ENCODE measurements at places on chromosomes 4 and X.

GRCh38 chrX:11285651-11286050 is 7.6 kb upstream of the AMELX start:
- DNase-seq, result no peak

- no peak for DNase-seq
Observed at GRCh38 chr4:158519226-158519625, 2.5 kb upstream of the RXFP1 start.

DNA sequence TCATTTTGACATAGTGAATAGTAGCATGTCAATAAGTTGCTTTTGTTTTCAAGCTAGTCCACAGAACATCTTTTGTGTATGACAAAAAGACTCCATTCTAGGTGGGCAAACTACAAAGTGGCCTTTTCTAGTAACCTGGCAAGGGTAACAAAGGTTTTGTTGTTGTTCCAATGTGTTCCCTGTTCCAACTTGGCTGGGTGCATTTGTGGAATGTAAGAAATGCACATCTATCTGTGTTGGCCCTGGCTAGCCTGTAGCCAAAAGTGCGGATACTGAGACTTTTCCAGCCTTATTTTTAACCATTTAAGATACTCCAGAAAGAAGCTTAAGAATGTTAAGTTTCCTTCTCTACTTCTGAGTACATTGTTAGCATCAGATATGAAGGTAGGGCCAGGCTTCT is 118.7 kb upstream of the CHRDL1 start:
- no peak for DNase-seq

DNA sequence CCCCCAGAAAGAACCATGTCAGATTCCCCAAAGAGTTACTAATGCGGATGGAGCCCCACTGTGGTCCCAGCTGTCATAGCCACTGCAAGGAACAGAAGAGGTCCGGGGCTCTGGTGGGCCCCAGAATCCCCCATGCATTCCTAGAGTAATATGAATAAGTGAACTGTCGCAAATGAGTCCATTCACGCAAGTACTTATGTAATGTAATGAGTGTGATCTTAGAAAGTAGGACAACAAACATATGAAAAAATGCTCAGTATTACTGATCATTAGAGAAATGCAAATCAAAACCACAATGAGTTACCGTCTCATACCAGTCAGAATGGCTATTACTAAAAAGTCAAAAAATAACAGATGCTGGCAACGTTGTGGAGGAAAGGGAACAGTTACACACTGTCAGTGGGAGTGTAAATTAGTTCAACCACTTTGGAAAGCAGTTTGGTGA is 141.5 kb upstream of the RBPJ start:
- DNase-seq, result no peak

- DNase-seq, result no peak
Observed at GRCh38 chr4:8855818-8856245, 15.8 kb downstream of the HMX1 start.

GRCh38 chr4:188612659-188613058 is 473.4 kb downstream of the TRIML1 start:
- no peak for DNase-seq

- DNase-seq, result no peak
Observed at GRCh38 chr4:66565801-66566200, 895.5 kb upstream of the EPHA5 start.

DNA sequence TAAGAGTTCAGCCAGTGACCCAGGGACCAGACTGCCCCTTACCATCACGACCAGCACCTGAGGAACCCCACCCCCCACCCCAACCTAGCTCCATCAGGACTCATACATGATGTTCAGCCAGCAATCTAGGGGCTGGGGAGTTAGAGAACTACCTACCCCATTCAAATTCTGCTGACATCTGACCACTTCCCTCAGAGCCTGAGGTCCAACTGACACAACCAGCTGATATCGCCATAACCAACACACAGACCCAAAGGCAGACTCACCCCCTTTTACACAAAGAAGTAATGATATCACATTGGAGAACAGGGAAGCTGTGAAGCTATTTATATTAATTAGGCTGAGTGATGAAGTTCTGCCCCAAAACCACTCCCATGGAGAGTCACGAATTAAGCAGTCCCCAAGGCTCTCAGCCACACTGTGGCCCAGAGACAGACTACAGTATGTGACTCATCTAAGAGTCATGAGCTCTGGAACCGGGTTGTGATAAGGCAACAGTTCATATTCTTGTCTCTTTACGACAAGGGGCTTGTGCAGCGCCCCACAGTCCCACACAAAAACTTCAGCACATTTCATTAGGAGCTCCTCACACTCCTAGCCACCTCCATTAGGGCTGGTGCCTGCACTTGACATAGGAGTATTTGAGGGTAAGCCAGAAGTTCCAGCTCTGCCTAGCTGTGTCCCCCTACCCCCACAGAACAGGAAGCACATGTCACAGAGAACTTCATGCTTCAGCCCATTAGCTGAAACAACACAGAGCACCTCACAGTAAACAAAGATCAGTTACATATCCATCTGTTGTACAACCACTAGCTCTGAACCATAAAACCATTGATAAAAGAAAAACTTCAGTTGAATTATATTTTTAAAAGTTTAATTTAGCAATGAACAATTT is 184.7 kb upstream of the ZCCHC13 start:
- DNase-seq, result no peak

DNA sequence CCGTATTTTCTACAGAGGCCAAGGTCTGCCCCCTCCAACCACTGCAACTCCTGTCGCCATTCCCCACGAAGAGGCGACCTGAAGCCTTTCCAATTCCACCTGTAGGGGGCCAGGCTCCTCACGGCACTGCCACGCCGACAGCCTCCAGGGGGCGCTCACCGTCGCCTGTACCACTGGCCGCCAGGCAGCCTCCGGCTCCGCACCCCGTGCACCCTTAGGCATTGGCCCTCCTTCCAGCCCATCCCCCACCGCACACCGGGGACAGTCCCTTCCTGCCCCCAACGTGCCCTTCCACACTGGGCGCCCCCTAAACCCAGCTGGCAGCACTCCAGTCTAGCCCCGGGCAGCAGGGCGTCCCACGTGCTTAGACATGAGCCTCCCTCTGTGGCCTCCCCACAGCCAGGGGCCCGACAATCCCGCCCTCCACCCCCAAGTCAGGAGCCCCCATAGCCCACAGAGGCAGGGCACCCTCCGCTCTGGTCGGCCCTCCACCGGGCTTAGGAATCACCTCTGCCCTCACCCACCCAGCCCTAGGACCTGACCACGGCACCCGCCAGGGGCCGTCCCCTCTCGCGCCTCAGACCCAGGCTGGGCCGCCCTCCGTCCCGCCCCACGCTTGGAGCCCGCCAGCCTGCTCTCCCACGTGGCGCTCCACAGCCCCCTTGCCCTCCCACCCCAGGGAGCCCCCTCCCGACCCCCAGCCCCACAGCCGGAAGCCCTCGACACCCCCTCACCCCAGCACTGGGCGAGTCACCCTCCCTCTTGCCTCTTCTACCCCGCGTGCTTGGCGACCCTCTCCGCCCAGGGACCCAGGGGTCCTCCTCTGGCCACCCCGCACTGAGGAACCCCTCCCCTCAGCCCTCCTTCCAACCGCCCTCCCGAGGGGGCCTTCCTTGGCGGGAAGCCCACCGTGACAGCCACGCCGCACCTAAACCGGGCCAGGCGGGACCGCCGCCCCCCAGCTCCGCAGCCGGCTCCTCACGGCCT is 711 bp downstream of the PNMA6E start:
- peak; percentile 10 for DNase-seq

DNA sequence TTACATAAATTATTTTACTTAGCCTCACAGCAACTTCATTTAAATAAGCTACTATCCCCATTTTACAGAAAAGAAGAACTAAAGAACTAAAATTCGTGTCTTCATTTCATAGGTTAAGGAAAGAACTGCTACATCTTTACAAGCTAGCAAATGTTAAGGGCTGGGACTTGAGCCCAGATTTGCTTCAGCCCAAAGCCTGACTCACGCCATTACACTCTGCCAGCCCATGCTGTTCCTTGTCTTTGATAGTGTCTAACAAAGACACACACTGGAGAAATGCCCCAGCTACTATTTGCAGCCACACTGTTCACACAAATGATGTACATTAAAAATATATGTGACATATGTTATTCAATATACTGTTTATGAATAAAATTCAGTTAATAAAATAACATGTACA is 29.0 kb upstream of the ERVMER34-1 start:
- DNase-seq, result no peak

- DNase-seq, result no peak
Observed at GRCh38 chrX:85905851-85906250, 141.5 kb downstream of the CHM start.

GRCh38 chr4:123671636-123672404 is 275.2 kb downstream of the SPRY1 start:
- DNase-seq, result no peak

DNA sequence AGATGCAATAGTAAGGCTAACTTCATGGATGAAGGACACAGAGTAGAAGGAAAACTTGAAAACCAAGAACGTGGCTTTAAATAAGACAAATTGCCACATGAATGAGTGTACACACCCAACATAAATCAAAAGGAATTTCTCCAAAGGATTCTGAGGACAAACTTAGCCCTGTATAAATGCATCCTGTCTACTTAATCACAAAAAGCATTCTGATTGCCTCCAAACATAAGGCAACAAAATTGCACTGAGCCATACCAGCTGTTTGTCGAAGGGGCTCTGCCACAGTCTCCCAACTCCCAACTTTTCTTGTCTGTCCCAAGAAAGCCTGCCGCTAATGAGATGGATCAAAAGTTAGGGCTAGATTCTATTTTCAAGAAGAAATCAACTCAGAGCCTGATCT is 194.3 kb downstream of the SOWAHB start:
- DNase-seq, result no peak

GRCh38 chrX:154791467-154791866 is 13.8 kb downstream of the MPP1 start:
- DNase-seq, result no peak

DNA sequence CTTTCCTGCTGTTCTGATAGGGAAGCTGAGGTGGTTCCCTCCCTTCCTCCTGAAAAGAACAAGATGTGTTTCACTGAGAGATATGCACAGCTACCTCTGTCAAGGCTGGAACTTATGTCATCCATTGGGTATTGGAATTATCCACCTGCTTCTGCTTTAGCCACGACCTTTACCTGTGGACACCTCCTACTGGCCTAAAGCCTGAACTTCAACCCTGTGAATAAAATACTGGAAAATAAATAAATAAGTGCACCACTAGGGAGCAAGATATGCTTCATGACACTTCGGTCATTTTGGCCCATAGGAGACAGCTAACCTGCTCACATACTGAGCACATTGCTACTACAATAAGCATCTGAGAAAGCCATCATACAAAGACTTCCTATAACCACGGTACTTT is 419.9 kb upstream of the NWD2 start:
- no peak for DNase-seq

- DNase-seq, result no peak
Observed at GRCh38 chr4:13782231-13782630, 154.7 kb upstream of the BOD1L1 start.

GRCh38 chr4:75056277-75056676 is 123.4 kb downstream of the PARM1 start:
- no peak for DNase-seq

DNA sequence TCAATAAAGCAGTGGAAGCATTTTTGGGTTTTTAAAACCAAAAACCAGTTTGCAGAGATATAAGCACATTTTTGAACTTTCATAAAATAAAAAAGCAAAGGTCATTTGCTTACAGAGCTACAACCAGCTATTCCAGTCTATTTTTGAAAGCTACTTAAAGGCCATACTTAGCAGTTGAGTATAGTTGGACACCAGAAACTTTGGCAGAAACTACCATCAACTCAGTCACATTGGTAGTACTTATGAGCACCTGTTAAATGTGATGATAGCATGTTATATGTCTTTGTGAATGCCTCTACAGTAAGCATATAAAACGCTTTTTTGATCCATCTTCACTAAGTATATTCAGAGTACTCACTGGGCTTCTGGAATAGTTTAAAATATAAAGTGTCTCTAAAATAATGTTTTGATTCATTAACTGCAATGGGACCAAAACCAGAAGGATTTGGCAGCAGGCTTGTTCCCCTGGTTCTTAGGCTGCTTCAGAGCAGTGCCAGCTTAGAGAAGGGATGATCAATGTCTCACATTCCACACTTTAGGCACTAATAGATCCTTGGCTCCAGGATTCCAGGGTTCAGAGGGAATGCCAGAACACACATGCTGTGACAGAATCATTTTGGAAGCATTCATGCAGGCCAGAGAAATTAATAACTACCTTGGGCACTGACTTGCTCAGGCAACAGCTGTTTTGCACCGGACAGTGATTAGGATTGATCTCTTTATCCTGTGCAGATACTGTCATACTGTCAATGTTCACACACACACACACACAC is 103.9 kb downstream of the IQCM start:
- no peak for DNase-seq

DNA sequence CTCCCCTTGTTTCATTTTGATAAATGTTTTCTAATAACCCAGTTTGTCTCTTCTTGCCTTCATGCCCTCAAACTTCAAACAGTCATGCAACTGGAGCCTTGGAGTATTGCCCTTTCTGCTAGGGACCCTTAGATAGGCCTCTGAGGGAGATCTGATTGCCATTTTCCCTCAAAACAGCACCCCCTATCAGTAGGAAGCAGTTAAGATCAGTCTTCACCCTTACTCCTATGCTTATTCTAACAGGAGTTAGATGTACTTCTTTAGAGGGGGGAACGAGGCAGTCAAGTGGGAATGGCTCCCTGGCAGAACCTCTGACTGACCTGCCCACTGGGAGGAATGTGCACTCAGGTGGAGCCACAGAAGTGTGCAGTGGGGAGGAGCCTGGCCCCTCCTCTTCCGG is 74.1 kb downstream of the FAM47A start:
- no peak for DNase-seq

- no peak for DNase-seq
Observed at GRCh38 chrX:53714580-53715345, 28.2 kb upstream of the HUWE1 start.

- DNase-seq, result no peak
Observed at GRCh38 chrX:8783097-8783713, 18.0 kb downstream of the FAM9A start.

DNA sequence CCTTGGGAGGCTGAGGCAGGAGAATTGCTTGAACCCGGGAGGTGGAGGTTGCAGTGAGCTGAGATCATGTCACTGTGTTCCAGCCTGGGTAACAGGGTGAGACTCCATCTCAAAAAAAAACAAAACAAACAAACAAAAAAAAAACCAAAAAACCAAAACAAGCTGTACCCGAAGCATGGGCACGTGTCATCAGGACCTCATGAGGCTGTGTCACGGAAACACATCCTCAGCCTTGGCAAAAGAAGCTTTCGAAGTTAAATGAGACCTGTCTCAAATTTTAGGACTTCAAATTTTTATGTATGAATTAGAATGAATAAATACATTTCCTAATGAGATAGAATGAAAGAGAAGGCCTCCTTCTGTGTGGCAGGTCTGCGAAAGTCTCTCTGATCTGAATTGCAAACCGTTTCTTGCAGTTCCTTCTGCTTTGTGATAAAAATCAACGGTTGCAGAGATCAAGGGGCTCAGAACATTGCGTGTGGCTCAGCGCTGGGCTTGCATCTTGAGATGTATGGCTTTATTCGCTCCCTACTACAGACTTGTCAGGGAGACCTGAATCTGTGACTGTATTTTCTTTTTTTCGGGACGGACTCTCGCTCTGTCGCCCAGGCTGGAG is 19.5 kb upstream of the CRLF2 start:
- no peak for DNase-seq

GRCh38 chr4:127783026-127783769 is 1.1 kb downstream of the HSPA4L start:
- peak; percentile 28 for DNase-seq

- DNase-seq, result no peak
Observed at GRCh38 chr4:54614149-54614548, 43.6 kb upstream of the KIT start.
